ENCODE measurements at places on chromosomes 12 and 14. TPM values are rescaled to one million over a fixed set of nuclear protein-coding genes. Genes with fewer than 3 reads are reported as not detected.
A peak's percentile ranks its signal among the peaks of the same experiment; 100 is the strongest.

DNA sequence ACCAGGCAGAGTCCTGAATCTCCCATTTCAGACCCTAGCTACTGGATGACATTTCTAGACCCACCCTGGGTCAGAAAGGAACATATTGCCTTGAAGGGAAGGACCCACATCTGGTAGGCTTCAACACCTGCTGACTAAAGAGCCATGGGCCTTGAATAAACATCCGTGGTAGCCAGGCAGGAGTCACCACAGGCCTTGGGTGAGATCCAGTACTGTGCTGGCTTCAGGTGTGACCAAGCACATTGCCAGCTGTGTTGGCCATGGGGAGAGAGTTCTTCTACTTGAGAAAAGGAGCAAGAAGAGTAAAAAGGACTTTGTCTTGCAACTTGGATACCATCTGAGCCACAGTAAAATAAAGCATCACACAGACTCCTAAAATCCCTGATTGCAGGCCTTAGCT lies 332.6 kb downstream of the SLC16A7 start:
- DNase-seq: no peak

DNA sequence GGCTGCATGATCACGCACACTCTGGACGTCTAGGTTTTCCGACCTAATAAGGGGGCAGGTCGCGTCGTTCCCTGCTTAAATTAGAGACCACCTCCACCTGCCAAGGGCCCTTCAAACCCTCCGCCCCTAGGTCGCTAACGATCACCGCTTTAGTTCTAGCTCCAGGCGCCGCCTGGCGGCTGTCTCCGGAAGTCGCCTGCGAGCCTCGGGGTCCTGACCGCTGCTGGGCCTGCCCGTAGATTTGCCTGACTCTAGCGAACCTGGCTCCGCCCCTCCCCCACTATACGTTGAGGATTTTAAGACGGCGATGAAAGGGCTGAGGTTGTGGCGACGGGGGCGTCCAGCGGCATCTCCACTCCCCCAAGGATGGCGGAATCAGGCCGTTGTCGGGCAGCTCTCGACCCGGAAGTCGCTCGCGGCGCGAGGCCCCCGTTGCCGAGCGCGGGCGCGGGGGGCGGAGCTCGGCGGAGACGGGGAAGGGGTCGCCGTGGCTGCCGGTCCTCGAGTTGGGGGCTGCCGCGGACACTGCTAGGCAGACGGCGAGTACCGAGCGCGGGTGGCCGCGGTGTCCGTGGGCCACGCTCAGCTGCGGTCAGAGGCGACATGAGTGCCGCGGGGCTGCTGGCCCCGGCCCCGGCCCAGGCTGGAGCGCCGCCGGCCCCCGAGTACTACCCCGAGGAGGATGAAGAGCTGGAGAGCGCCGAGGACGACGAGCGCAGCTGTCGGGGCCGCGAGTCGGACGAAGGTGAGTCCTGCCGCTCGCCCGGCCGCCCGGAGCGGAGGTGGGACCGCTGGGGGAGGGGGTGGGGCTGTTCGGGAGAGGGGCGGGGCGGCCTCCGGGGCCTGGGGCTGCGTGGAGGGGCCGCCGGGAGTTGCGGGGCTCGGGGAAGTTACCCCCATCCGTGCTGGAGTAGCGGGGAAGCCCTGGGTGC lies at the start of gene SUDS3:
Gene SUDS3 (plus strand): TSS at position 467 of the 932 bp plus-strand sequence. CDS start 137 bp downstream, at position 604.
- DNase-seq: peak; percentile 83

DNA sequence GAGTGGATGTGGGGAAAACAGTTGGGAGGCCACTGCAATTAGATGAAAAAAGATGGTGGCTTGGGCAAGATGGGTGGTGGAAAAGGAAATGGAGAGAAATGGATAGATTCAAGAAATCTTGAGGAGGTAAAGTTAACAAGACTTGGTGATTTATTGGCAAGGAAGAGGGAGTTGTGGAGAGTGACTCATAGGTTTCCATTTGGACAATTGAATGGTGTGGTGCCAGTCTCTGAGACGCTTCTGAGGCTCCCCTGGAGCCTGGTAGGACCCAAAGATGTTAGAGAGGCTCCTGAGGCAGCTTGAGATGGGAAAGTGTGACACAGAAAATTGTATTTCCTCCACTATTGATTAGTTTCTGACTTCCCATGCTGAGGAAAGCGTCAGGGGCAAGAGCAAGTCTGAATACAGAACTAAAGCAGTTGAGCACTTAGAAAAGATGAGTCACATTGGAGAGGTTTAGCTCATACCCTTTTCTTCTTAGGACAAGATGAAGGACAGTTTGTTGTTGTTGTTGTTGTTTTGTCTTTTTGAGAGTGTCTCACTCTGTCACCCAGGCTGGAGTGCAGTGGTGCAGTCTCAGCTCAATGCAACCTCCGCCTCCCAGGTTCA lies 4.5 kb downstream of the PRPF40B start:
- DNase-seq: peak; percentile 74

The ACTR10 gene
- total RNA-seq: 92.7 TPM

Data from fibroblast of the aortic adventitia (primary cell).